Stimulated activated CD4-positive, alpha-beta T cell treated with anti-CD3 and anti-CD28 coated beads, TNF-alpha, amount 100 ng/mL, for 48 hours (primary cell): ENCODE measurements at places on chromosomes 16 and 17.
A peak's percentile ranks its signal among the peaks of the same experiment; 100 is the strongest.

- peak; percentile 80 for DNase-seq
These were observed 5.3 kb upstream of the ZNF689 start for GRCh38 chr16:30615358-30616091.

DNA sequence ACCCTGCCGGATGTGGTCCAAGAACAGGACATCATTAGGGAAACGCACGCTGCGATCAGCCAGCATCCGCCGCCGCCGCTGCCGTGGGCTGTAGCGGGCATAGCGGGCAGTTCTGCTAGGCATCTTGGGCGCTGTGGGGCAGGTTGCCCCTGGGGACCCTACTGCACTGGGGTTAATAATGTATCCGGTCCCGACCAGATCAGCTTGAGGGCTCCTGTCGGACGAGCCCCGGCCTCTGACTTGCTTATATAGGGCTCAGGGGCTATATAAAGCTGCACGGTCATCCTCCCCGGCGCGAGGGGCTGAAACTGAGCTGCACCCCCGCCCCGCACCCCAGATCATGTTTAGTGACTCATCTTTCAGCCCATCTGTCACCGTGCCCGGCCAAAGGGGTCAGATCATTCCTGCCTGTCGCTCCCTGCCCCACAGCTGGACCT lies at the start of gene PPP1R27:
Gene PPP1R27 (minus strand): TSS at position 220 of the 437 bp plus-strand sequence. CDS start 97 bp downstream, at position 123.
- DNase-seq, result no peak

- no peak for DNase-seq
These were observed 184.7 kb downstream of the COPRS start for GRCh38 chr17:31674305-31674704.

DNA sequence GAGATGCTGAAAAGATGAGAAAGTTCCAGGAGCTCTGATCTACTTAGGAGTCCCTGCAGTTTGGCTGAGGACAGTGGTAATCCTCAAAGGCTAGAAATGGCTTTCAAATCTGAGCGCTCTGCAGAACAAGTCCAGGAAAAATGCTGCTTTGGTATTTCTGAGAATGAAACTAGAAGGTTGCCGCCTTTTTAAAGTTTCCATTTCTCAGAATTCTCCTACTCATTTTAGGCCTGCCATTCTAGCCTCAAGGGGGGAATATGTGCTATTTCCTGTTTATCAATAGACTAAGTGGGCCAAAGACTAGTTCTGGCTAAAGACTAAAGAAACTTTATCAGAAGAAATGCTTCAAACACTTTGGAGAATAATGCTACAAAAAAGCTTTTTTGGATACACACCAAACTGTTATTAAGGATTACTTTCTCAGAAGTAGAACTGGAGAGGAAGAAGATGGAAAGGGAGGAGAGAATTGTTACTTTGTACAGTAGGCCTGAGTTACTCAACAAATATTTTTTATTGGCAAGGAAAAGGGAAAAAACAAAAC lies at the start of gene SLFN12L:
Gene SLFN12L (minus strand): TSS at position 78 of the 541 bp plus-strand sequence. CDS start 15,314 bp downstream, outside the sequence.
- DNase-seq, result no peak

DNA sequence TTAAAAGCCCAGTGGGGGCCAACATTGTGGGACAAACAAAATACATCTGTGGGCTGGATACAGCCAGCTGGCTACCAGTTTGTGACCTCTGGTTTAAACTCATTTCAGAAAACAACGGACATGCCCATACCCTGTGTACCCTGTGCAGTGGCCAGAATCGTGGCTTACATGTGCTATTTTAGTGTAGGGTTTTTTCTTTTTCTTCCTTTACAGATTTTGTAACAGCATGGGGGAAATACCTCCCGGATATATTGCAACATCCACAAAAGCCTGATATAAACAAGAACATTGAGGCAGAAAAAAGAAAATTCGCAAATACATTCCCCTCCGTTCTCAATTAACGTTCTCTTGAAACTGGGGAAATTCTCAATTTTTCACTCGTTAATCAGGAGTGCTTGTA lies 7.3 kb downstream of the HS3ST4 start:
- DNase-seq, result no peak

DNA sequence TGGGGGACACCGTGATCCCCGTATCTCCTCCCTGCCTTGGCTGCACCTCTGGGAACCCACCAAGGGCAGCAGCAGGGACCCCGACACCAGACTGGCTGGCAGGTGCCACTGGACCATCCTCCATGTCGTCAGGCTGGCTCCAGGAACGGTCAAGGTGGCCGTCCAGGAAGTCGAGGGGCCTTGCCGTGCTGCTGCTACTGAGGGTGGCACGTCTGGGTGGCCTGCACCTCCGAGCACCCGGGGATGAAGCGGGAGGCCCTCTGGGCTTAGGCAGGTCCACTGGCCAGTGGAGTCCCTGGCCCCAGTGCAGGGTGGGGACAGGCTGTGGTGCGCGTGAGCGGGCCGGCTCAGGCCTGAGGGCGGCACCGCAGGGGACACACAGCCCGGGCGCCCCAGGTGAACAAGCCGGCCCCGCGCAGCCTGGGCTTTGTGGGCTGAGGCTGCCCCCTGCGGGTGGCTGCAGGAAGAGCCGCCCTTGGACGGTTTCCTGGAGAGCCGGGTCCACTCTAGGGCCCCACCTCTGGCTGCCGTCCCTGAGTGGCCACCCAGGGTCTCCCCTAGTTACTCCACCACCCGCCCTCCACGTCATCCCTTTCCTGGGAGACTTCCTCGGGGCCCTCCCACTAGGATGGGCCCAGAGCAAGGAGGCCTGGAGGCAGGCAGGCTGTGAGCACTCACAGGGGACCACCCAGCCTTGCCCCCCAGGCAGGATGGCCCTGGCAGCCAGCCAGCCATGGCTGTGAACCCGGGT lies 42.8 kb upstream of the ZC3H18 start:
- peak; percentile 35 for DNase-seq

- DNase-seq, result no peak
These were observed 17.4 kb downstream of the TMC6 start for GRCh38 chr17:78111016-78111726.

DNA sequence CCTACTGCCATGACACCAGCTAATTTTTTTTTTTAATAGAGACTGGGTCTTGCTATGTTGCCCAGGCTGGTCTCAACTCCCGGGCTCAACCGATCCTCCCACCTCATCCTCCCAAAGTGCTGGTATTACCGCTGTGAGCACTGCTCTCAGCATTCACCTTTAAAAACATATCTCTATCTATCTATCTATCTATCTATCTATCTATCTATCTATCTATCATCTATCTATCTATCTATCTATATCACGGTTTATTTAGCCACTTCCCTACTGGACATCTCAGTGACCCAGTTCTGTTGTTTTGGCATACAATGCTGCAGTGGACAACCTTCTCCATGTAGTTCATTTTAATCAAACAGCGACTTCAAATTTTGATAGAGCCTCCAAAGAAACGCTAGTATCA lies 1.3 kb upstream of the PHAF1 start:
- DNase-seq, result no peak

DNA sequence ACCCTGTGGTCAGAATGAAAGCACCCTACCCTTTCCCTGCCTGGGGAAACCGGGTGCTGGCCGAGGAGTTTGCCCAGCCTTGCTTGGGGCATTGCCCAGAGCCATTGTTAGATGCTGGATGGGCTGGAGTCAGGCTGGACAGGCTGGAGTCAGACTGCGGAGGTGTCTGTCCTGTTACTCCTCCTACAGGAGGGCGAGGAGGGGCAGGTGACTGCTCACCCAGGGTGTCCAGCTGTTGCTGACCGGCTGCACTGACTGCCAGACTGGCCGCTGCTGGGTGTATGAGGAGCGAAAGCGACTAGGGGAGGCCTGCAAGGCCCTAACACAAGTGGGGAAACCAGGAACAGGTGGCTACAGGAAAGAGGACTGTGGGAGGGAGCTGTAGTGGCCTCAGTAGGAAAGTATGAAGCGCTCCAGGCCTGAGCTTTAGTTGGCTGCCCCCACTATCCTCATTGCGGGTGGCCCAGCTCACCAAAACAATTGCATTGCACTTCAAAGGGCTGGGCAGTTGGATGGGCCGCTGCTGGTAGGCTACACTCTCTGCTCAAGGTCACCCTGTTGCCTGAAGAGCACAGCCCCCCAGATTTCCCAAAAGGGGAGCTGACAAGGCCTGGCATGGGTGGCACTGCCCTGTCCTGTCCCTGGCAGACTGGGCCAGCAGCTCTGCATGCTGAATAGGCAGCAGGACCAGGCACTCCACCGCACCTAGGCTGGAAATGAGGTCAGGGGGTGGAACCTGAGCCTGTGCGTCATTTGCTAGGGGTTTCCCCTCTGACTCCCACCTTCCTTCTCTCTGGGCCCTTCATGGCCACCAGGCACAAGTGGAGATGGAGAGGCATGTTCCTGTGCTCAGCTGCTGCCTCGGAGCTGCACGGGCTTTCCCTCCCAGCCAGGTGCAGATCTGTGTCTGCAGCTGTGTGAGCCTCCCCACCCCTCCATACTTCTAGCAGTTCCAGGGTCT lies 18.4 kb downstream of the LDHD start:
- peak; percentile 68 for DNase-seq

- DNase-seq, result no peak
These were observed 21.0 kb upstream of the ITGAX start for GRCh38 chr16:31333686-31334649.

DNA sequence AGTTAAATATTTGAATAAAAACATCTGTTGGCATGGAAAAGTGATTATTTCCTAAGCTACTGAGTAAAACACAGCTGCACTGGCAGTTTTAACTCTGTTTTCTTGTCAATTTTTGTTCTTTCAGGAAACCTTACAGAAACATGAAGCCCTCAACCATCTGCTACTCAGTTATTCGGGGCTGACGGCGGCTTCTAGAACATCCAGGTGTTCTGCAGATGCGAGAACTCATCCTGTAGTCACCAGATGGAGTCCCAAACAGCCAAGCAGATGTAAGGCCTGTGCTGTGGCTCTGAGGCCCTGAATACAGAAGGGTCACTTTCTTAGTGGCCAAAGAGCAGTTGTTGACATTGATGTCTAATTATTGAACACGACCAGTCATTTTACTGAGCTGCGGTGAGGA lies 15.5 kb downstream of the ARSG start:
- no peak for DNase-seq

DNA sequence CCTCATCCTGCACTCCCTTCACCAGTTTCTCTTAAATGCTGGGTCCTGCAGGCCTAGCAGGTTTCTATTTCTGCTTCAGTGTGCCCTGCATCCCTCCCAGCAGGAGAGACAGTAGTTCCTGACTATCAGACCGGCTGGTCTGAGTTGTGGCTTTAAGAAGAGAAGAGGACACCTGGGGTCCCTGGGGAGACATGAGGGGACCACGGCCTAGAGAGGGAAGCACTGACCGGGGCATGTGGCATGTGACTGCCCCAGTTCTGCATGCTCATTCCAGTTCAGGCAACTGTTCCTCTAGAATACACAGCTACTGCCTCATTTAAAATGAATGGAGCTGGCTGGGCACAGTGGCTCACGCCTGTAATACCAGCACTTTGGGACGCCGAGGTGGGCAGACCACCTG lies 61.3 kb downstream of the GPRC5B start:
- no peak for DNase-seq

- DNase-seq, result no peak
These were observed 109.4 kb downstream of the RBFOX1 start for GRCh38 chr16:7442050-7442449.

- no peak for DNase-seq
These were observed 11.3 kb upstream of the SLC39A11 start for GRCh38 chr17:73103641-73104335.

GRCh38 chr17:81394921-81395599 lies at the start of gene BAHCC1:
BAHCC1 (plus strand) TSS chr17:81395457; CDS start chr17:81399740, 4,283 bp downstream.
- DNase-seq, result peak; percentile 85

GRCh38 chr16:12675852-12676251 lies 127.8 kb downstream of the CPPED1 start:
- DNase-seq, result no peak

DNA sequence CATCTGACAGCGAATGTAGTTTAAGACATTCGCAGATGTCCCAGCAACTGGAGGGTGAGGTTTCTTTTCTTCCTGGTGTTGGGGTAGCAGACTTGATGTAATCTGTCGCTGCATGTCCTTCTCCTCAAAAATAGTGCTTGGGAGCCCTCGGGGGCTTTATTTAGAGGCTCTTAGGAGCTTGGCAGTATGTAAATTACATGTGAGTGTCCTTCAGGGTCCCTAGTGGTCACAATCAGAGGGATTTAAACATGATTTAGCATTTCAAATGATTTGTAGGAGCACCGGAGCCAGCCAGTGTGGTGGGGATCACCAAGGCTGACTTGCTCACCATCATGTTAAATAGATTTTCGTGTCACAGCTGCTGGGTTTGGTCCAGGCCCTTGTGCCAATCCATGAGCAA lies 8.8 kb upstream of the SALL1 start:
- DNase-seq, result no peak

DNA sequence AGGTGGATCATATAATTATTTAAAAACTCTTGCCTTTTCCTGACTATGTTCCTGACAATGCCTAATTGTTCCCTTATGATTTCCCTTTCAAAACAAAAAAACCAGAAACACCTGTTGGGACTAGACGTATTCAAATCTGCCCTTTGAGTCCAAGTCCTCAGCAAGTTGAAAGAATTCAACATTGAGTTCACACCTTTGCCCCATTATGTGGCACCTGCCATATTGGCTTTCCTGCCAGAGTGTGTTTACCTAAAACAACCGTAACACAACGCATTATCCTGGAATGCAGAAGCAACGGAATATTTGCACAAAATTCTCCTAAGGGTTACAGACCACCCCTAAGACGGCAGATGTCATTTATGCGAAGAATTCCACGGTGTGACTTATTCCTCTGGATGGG lies 105.9 kb downstream of the ZFHX3 start:
- no peak for DNase-seq

DNA sequence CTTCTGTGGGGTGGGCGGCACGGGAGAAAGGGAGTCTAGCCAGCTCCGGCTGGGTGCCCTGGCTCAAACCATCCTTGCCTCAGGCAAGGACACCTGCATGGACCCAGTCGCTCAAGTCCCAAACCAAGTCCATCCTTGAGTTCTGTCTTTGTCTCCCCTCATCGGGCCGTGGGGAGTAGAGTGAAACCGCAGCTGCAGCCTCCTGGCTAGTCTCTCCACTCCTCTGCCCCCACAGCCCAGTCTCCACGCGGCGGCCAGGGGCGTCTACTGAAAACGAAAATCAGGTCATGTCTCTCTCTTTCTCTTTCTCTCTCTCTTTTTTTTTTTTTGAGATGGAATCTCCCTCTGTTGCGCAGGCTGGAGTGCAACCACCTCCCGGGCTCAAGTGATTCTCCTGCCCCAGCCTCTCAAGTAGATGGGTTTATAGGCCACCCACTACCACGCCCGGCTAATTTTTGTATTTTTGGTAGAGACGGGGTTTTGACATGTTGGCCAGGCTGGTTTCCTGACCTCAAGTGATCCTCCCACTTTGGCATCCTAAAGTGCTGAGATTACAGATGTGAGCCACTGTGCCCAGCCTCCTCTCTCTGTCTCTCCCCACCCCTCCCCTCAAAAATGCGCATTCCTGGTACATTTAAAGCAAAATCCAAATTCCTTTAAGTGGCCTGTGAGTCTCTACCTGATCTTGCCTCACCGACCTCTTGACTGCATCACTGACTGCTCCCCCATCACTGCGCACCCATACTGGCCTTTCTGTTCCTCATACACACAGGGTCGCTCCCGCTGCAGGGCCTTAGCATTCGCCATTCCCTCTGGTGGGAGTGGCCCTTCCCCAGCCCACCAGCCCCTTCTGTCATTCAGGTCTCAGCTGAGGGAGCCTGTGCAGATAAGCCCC lies 17.7 kb upstream of the RMI2 start:
- no peak for DNase-seq

DNA sequence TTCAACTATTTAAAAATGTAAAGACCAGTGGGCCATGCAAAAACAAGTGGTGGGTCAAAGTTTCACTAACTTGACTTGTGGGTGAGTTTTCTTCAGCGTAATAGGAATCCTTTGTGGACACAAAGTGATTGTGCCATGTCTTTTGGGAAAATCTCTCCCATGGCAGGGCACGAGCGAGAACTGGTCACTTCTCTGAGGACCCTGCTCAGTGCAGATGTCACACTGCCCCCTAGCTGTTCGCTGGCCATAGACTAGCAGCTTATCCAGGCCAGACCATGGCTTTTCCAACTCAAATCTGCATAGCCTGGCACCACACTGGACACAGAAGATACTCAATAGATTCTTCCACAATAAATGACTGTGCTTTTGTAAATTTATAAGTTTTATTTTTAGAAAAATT lies 306.0 kb upstream of the CCL2 start:
- DNase-seq, result no peak
